ENCODE measurements at places on chromosomes 7 and 10.

GRCh38 chr7:79988653-79989052 is 146.0 kb upstream of the GNAI1 start:
- DNase-seq: no peak

GRCh38 chr7:25429731-25430130 is 201.4 kb upstream of the NPVF start:
- no peak for DNase-seq

DNA sequence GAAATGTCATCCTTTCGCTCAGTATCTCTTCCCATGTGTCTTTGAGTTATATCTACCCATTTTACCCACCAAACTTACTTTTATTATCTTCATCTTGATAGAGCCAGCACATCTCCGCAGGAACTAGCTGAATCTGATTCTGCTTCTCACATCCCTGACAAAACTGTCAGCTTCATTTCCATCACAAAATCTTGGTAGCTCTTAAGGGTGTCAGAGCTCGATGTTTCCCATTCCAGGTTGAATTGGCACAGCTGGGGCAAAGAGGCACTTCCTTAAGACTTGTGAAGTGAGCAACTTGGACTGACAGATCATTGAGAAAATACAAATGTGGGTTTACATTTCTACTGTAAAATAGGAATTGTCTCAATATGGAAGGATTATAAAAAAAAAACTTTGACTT is 434.5 kb downstream of the SUGCT start:
- no peak for DNase-seq

DNA sequence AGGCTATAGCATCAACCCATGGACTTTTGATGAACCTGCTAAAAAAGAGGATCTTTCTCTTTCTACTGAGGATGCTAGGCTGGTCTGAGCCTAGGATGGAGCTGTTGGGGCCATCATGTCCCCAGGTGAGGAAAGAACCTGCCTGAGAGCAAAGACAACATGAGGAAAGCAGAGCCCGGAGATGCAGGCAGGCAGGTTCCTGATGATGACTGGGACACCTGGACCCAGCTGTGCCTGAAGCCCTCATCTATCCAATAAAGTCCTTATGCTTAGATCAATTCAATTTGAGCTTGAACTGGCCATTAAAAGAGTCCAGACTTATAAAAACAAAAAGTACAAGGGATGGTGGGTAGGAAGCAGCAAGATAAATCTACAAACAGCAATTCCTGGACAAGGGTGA is 48.9 kb downstream of the KIFBP start:
- no peak for DNase-seq

DNA sequence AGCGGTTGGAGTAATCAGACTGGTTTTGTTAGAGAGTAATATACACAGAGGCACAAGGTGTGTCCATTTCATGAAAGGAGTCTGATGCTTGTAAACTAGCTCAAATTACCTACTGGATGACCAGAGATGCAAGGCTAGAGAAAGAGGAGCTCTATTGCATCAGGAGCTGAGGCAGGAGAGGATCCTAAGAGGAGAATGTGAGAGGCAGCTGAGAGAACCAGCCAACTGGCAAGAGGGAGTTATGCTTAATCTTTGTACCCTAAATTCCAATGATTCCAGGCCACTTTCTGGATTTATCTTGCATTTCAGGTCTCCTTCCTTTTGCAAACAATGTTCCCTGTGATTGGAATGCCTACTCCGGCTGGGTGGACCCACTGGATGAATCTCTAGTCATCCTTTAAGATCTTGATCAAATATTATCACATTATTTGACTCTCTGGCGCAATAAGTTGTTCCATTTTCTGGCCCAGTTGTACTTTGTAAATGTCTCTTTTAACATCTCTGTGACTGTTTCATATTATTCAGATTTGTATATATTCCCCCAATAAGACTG is 57.5 kb upstream of the PTPN12 start:
- no peak for DNase-seq

GRCh38 chr10:63703113-63703670 is 182.0 kb downstream of the REEP3 start:
- no peak for DNase-seq

DNA sequence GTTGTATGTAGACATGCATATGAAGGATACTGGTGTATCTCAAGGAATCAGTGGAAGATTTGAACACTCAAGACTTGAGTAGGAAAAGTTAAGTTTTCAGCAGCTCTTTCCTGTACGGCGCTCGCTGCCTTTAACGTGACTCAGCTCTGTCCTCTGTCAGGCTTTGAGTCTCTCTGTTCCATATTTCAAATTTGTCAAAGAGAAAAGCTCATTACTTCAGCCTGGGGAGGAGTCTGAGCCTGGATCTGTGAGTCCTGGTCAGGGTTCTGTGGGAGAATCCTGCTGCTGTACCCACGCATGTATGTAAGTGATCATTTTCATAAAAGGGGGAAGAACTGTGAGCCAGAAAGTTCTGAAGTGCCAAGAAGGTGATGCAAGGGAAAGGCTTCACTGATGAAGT is 13.8 kb upstream of the MPP7 start:
- DNase-seq: no peak

GRCh38 chr7:12570168-12570533 is 369 bp upstream of the SCIN start:
- DNase-seq: no peak

DNA sequence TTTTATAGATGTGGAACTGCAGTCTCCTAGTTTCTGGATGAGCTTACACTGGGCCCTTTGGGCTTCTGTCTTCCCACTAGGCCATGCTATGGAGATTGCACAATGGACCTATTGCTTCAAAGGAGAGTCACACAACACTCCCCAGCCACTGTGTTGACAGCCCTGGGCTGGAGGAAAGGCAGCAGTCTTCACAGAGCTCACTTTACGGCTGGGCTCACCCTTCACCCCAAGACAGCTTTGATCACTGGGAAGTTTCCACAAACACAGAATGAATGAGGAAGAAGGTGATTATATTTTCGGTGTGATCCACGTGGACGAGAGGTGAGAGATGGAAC is 92.7 kb upstream of the GDF10 start:
- peak; percentile 55 for DNase-seq

DNA sequence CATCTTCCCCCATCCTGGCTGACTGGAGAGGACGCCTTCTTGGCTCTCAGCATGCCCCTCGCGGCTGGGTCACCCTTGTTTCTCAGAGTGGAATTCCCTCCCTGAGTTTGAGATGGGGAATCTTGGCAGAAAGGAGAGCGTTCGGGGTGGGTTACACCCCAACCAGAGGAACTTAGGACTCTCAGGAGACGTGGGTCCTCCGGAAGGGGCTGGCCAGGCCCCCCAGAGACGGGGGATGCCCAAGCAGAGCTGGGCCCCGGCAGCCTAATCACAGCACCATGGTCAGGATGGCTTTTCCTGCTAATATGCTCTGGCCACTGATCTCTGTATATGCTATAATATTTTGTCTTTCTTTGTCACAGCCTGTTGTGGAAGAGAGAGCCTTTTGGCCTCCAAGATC is 214.3 kb downstream of the WDR37 start:
- DNase-seq: no peak

DNA sequence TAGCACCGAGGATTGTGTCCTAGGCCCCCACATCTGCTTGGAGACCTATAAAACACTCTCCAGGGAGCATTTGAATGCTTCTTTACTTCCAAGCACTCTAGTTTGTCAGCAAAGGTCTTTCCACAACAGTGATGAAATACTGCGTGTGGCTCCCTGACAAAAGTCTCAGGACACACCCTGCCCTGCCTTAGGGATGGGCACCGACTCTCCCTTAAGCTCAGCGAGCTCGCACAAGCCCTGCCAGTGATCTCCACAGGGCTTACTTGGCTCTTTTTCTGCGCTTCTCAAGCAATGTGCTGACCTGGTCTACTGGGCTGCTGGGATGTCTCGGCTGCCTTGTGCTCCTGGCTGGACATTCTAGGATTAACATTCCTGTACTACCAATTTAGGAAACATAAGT is 84.3 kb upstream of the MPP7 start:
- no peak for DNase-seq

- no peak for DNase-seq
Measured at GRCh38 chr10:113061054-113061430, 111.0 kb downstream of the TCF7L2 start.

DNA sequence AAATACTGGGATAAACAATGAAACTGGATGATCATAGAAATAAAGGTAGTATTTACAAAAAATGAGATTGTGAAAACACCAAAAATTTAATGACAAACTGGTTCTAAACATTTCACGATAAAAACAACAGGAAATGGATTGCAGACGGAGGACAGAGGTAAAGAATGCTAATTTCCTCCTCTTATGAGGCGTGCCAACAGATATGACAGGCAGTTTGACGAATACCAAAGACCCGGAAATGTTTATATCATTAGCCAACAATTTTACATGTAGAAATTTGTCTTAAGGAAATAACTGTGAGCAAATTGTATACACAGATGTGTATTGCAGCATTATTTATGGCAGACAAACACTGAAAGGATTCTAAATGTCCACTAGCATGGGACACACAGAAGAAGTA is 162.0 kb upstream of the MGMT start:
- no peak for DNase-seq

DNA sequence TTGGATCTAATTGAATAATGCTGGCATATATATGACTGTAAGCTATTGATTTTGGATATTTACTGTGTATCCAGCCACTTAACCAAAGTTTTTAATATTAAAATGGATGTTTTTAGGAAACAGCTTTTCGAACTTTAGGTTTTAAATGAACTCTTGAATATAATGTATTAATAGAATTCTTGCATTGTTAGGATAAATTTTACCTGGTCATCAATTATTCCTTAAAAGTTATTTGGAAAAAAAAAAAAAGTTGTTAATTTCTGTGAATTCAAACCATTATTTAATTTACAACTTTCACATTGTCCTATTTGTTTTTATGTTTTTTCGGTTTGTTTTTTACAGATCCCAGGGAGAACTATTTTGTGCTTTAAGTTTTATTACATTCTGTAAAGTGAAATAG is 9.8 kb downstream of the TMEM209 start:
- no peak for DNase-seq

GRCh38 chr10:72265508-72265907 is 8.2 kb upstream of the DDIT4 start:
- no peak for DNase-seq

- no peak for DNase-seq
Measured at GRCh38 chr10:82212753-82213152, 337.8 kb downstream of the NRG3 start.

GRCh38 chr10:72292223-72292691 is 18.5 kb downstream of the DDIT4 start:
- peak; percentile 44 for DNase-seq

GRCh38 chr10:86252556-86252955 is 114.0 kb downstream of the GRID1 start:
- no peak for DNase-seq

DNA sequence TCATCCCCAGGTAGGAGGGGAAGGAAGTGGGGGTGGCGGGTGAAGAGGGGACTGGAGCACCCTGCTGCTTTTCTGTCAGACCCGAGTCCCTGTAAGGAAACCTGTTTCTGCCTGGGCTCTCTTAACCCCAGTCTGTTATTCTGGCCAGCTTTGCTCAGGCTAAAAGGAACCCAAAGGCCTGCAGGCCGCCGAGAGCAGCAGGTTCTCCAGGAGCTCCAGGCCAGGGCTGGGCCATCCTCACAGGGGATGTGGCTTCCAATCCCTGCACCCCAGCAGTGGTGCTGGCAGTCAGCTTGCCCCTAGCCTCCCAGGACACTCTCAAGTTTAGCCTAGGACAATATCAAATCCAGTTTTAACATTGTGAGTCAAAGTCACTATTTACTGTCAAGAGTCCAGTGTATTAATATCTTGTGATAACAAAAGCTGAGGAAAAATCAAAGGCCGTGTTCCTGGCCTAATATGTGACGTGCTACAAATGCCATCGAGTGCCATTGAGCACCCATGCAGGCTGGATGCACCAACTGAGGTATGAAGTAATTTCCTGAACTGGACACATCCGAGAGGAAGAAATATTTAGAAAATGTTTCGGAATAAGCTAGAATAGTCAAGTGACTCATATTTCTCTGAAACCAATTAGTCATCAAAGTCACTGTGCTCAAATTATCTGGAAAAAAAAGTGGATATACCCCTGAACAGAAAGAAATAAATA is 7.0 kb downstream of the PKD1L1 start:
- DNase-seq: no peak

GRCh38 chr7:35768346-35768745 is 32.5 kb upstream of the SEPTIN7 start:
- no peak for DNase-seq

GRCh38 chr7:114660753-114661152 is 246.1 kb downstream of the FOXP2 start:
- DNase-seq: no peak

- no peak for DNase-seq
Measured at GRCh38 chr7:41869997-41870396, 167.1 kb upstream of the INHBA start.

- DNase-seq: no peak
Measured at GRCh38 chr7:132760244-132760623, 184.0 kb upstream of the PLXNA4 start.

- no peak for DNase-seq
Measured at GRCh38 chr7:105177026-105177425, 163.0 kb downstream of the KMT2E start.

- DNase-seq: no peak
Measured at GRCh38 chr10:103139803-103140202, 53.3 kb downstream of the NT5C2 start.

- no peak for DNase-seq
Measured at GRCh38 chr7:41425926-41426325, 277.0 kb downstream of the INHBA start.

GRCh38 chr7:27944643-27945042 is 204.7 kb downstream of the TAX1BP1 start:
- DNase-seq: no peak

DNA sequence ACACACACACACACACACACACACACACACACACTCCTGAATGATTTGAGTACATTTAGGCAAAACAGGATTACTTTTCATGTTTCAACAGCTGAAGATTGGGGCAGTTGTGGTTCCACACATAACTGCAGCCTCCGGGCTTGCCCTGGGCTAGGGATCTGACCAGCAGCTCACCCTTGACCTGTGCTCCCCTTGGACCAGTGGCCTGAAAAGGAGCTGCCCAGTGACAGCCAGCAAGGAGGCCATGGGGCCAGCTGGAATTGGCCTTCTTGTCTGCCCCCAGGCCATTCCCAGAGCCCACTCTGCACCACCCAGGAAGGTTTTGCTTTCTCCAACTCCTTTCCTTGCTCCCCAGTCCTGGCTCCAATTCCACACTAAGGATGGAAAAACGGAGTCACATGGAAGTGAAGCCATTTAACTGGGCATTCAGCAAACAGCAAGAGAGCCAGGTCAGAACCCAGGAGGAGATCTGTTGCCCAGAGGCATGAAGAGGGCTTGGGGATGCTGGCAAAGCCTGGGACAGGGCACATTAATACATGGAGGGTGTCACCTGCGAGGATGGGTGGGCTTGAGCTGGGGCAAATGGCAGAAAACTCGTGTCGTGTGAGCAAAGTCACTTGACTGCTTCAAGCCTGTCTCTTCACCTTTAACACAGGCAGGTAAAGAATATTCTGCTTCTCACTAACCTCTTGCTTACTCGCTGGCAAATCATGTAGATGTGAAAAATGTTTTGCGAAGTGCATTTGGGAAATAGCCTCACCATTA is 61.5 kb upstream of the GDF10 start:
- no peak for DNase-seq

Data from CD4-positive, alpha-beta T cell treated with Interleukin-17A for 4 hours (primary cell).